ENCODE measurements at places on chromosomes 13 and 19. TPM values are rescaled to one million over a fixed set of nuclear protein-coding genes. Genes with fewer than 3 reads are reported as not detected.
A peak's percentile ranks its signal among the peaks of the same experiment; 100 is the strongest.

- no peak for DNase-seq
These were observed 603.4 kb upstream of the PCDH9 start for GRCh38 chr13:67833564-67833963.

DNA sequence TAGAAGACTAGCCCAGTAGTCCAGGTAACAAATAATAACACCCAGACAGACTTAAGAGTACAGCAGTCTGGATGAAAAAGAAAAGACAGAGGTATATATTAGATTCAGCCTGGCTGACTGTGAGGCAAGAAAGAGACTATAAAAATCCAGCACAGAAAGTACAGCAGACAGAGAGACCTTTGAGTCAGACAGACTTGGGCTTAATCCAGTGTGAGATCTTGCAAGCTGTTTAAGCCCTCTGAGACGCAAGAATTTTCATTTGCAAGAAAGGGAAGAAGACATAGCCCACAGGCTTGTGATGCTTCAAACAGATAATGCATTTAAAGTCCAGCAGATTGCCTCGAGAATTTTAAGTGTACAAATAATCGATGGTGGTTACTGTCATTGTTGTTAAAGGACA, 471.4 kb downstream of the LIG4 start:
- DNase-seq = no peak

DNA sequence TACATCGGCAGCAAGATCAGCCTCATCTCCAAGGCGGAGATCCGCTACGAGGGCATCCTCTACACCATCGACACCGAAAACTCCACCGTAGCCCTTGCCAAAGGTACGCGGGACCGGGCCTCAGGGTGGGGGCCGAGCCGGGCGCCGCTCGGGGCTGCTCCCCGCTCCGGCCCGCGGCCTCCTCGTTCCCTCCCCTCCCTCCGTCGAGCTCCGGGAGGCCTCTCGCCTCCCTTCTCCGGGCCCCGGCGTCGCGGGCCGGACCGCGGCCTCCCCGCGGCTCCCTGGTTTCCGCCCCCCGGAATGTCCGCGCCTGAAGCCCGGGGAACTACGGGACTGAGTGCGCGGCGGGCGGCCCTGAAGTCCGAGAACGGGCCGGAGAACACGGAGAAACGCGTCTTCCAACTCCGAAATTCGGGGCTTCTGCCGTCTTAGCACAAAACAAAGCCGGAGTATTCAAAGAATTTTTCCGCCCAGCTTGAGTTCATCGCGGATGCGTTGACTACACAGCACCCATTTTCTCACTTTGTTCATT, 423 bp downstream of the LSM14A start:
- peak; percentile 61 for DNase-seq

GRCh38 chr13:59873309-59873708, 290.4 kb downstream of the DIAPH3 start:
- DNase-seq = no peak

DNA sequence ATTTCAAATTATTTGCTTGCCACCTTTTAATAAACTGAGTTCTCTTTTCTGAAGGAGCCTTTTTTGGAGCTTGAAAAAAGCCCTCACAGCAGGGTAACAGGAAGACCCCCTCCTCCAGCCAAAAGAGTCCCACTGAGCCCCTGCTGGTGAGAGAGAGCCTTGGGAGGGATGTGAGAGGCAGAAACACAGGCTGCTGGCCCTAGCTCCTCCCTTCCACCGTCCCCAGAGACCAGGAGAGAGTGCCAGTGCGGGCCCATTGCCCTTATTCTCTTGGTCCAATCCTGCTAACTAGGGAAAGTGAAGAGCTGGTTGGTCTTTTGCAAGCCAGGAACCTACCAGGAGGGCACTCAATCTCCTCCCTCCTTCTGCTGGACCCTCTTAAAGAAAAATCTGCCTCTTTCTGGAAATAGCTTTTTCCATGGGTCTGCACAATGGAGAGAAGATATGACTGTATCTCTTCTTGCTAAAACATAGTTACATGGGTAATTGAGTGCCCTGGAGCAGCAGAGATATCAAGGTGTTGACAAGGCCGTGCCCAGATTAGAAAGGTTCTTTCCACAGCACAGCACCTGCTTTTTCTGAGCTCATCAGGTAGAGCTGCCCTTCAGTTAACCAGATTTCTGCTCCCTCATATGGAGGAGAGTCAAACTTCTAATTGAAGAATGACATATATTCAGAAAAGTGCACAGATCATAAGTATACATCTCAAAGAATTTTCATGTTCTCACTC, 113.9 kb downstream of the LRCH1 start:
- DNase-seq = no peak

DNA sequence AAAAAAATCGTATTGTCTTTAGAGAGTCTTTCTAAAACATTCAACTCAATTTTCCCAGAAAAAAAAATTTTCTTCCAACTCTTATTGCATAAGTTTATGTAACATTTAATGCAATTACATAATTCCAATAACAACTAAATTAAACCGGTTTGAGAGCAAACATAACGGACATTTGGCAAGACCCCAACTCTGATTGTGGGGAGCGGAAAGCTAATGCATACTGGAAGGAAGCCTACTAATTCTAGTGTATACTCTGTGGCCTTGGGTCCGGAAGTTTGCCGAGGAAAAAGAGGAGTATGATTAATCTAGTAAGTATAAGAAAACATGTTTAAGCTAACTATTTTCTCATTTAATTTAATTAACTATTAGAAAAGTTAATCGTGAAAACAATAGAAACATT, 21.3 kb upstream of the MIR17HG start:
- no peak for DNase-seq

GRCh38 chr13:22095794-22096193, 424.9 kb downstream of the FGF9 start:
- DNase-seq = no peak

The GPI gene
- 228 TPM for total RNA-seq

GRCh38 chr19:23403581-23404324, 8.5 kb upstream of the ZNF91 start:
- DNase-seq = no peak

DNA sequence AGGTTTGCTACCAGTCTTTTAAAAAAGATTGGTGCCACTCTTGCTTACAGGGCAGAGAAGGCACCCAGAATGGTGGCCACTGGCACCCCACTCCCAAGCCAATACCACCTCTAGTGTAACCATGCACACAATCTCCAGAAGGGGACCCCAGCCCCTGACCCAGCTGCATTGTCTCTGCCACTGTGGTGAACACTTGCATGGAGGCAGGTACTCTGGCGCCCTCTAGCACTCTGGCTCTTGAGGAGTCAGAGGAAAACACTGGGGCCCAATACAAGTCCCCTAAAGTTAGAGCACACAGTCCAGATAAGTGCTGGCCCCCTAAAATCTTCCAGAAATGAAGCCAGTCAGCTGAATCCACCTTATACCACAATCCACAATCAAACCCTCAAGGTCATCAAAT, 6.0 kb downstream of the ERVV-1 start:
- no peak for DNase-seq

- DNase-seq = peak; percentile 41
These were observed 19.3 kb upstream of the GATAD2A start for GRCh38 chr19:19385896-19386869.

The ZNF443 gene
- total RNA-seq = 6.3 TPM

DNA sequence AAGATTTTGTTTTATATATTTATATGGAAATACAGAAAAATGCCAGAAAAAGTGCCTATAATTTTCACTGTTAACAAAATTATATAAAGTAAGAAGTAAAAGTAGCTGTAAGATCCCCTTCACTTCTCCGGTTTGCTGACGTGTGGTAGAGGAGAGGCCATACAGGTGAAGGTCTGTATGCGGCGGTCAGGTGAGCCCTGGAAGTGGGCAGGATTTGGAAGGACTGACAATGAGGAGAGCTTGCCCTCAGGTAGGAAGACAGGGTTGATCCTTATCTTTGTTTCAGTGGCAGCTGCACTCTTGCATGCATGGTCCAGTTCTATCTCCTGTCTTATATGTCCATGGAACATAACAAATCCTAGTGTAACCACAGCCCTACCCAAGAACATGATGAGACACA, 16.9 kb upstream of the TFDP1 start:
- no peak for DNase-seq

DNA sequence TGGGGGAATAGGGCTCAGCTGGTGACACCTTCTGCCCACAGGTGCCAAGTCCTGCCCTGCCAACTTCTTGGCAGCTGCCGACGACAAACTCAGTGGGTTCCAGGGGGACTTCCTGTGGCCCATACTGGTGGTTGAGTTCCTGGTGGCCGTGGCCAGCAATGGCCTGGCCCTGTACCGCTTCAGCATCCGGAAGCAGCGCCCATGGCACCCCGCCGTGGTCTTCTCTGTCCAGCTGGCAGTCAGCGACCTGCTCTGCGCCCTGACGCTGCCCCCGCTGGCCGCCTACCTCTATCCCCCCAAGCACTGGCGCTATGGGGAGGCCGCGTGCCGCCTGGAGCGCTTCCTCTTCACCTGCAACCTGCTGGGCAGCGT, 2.1 kb downstream of the P2RY11 start:
- no peak for DNase-seq

Measured in mesothelial cell of epicardium (in vitro differentiated cells).